ENCODE measurements at places on chromosomes 12 and 14.

- DNase-seq, result no peak
These were observed 415.4 kb downstream of the RAD51B start for GRCh38 chr14:68235011-68235410.

- DNase-seq, result no peak
These were observed 111.7 kb downstream of the SLC25A21 start for GRCh38 chr14:37060496-37061260.

GRCh38 chr12:98344046-98344930 is 171.1 kb upstream of the TMPO start:
- no peak for DNase-seq

GRCh38 chr14:55136241-55136640 is 7.2 kb downstream of the LGALS3 start:
- DNase-seq, result no peak

GRCh38 chr12:109052097-109052413 is 321 bp upstream of the USP30 start:
- DNase-seq, result no peak

DNA sequence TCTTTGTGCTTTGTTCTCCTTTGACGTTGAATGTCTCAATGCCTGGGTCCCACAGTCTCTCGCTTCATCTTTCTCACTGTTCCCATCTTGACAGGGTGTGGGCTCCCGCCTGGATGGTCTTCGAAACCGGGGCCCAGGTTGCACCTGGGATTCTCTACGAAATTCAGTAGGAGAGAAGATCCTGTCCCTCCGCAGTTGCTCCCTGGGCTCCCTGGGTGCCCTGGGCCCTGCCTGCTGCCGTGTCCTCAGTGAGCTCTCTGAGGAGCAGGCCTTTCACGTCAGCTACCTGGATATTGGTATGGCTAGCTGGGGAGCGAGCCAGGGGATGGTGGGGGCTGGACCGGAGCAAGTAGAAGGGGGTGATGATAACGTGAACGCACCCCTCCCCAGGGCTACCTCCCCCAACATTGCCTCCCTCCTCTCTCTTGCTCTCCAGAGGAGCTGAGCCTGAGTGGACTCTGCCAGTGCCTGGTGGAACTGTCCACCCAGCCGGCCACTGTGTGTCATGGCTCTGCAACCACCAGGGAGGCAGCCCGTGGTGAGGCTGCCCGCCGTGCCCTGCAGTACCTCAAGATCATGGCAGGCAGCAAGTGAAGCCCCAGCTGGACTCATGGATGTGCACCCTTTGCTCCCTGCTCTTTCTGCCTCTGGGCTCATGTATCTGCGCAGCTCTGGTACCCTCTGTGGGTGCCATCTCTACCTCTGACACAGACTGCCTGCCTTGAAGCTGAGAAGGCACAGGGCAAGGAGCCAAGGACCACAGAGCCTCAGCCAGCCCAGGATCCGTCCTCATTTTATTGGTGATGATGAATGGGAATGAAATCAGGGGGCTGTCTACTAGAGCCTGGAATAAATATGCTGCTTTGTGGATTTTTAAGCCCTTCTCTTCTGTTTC is 1.5 kb downstream of the NPFF start:
- no peak for DNase-seq

DNA sequence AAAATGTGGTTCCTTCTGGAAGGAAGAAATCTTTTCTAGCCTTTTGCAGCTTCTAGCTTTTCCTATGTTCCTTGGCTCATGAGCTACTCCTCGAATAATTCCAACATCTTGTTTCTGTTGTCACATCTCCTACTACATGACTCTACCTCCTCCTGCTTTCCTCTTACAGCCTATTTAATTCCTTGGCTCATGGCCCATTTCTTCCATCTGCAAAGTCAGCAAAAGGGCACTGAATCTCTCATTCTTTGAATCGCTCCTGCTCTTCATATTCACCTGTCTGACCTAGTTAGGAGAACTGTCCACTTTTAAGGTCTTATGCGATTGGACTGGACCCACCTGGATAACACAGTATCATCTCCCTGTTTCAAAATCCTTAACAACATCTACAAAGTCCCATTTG is 15.8 kb downstream of the PRKD1 start:
- DNase-seq, result no peak

DNA sequence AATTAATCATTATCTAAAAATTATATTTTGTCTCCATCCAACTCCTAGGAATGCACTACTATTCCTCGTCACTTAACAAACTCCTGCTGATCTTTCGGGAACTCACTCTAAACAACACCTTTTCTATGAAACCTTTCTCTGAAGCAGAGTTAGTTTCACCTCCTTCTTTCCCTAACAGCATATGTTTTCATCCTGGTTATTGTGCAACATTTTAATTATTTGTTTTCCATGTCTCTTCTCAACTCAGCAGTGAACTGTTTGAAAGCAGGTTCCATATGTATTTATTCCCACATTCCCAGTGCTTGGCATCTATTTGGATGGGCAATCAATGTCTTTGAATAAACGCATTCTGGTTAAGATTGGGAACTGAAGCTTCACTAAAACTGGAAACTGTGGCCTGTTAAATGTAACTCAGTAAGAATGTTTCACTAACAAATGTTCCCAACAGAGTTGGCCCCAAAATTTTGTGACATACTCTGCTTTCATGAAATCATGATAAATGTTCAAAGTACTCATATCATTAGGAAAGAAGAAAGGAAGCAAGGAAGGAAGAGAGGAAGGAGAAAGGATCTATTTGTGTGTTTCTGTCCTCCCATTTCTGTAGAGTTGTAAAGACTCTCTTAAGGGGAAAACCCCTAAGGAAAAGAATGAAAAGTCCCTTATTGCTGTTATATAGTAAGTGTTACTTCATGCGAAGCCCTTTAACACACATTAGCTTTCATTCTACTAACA is 13.9 kb upstream of the LGR5 start:
- DNase-seq, result no peak

- DNase-seq, result no peak
These were observed 39.2 kb downstream of the CDK17 start for GRCh38 chr12:96361074-96361473.

DNA sequence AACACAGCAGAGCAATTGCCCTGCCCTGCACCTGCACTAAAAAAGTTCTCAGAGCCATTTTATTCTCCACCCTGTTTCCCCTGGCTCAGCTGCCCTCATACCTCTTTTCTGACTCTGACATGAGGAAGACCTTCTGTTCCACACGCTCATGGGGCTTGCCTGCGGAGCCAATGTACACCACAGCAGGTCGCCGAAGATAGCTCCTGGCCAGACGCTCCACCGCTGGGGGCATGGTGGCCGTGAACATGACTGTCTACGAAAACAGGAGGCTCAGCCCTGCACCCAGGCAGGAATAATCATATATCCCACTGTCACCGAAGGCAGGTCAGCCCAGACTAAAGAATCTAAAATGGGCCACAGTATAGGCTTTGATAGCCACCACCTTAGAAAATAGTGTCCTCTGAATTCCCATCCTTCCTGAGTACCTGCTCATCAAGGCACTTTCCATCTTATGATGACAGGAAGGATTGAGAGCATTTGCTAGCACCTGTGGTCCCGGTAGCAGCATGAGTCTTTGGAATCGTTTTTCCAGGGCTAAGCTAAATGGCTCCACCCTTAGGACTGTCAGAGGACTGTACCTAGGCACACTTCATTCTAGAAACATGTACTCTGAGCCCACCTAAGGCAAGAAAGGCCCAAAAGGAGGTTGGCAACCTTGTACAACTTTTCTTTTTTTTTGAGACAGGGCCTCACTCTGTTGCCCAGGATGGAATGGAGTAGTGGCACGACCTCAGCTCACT is 14.2 kb downstream of the CACNB3 start:
- no peak for DNase-seq

DNA sequence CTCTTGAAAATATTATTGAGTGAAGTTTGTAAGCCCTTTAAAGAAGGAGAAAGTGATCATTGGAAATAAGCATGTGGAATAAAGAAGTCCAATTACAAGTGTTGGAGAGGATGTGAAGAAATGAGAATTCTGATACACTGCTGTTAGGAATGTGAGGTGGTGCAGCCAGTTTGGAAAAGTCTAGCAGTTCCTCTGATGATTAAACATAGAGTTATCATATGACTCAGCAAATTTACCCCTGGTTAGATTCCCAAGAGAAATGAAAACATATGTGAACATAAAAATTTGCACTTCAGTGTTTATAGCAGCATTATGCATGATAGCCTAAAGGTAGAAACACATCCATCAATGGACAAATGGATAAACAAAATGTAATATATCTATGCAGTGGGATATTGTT is 319.9 kb downstream of the AEBP2 start:
- no peak for DNase-seq

GRCh38 chr12:2583091-2583497 is 211.7 kb upstream of the FKBP4 start:
- no peak for DNase-seq

GRCh38 chr12:38689704-38690103 is 215.7 kb downstream of the CPNE8 start:
- DNase-seq, result no peak

DNA sequence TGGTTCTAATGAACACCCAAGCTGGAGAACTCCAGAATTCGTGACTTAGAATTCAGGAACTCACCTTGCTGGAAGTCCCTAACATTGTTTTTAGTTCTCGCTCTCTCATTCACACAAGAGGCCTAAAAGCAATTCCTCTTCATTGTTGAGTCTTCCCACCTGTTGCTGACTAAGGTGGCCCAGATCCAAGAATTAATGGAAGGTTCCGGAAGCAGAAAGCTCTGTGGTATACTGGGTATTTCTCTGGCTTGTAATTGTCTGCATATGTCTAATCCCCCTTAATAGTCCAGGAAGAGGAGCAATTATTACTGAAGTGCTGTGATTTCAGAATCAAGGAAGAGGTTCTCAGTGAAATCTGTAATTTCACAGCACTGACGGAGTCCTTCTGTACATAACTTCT is 31.4 kb downstream of the TMEM233 start:
- DNase-seq, result peak; percentile 7

DNA sequence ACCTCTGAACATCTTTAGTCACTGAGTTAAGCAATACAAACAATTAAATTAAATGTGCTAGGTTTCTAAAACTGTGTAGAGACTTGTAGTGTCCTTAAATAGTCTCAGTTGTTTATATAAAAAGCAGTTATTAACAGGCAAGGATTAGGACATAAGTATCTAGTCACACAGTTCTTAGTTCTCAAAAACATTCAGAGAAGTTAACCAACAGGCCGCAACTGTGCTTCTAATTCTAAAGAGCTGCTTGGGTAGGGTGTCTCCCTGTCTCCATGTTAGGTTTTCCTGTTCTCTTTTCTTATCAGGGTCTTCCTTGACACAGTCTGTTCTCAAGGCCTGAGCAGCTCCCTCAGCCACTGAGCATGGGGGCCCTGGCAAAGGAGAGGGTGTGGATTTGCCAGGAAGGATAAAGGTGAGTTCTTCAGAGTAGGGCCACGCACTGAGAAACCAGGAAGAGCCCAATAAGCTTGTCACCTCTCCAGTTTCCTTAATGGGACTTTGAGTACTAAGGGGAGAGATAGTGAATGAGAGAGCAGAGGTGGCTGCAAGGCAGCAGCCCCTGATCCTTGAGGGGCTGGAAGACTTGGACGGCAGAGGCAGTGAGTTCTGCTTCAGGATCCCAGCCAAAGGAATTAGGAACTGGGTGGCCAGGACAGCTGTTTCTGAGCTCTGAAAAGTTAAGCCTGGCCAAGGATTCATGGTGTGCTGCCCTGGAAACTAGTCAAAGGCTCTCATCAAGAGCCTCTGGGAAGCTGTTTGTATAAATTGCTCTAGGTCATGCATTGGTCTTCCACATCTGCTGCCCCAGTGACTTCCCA is 177.3 kb downstream of the MYRFL start:
- no peak for DNase-seq

DNA sequence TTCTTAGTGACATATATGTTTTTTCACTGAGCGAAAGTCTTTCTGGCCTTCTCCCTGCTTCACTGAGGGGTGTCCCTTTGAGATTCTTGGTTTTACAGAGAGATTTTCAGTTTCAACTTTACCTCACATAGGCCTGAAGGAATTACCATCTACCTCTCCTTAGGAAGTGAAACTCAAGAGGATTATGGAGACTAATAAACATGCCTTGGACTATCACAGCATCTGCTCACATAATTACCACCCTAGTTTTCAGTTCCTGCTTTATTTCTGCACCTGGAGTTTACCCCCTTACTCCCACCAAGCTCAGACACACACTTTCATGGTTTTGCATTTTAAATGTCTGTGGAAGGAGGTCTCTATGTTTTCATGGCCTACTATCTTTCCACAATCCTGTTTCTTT is 118.3 kb upstream of the SCAF11 start:
- DNase-seq, result no peak

DNA sequence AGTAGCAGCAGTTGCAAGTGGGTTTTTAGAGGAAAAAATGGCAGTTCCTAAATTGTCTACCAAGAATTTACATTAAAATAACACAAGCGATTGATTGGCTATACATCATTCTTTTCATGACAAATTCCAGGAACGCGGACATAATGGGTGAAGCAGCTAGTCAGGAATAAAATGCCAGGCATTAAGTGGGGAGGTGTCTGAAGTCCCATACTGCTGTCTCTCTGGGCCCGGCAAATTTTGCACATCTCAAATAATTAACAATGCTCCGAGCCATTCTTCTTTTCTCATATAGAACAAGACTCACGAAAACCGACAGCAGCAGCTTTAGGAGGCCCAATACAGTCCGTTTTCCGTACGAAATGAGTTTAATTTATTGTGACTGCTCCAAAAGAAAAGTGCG is 696 bp downstream of the RPL36AL start:
- DNase-seq, result no peak

DNA sequence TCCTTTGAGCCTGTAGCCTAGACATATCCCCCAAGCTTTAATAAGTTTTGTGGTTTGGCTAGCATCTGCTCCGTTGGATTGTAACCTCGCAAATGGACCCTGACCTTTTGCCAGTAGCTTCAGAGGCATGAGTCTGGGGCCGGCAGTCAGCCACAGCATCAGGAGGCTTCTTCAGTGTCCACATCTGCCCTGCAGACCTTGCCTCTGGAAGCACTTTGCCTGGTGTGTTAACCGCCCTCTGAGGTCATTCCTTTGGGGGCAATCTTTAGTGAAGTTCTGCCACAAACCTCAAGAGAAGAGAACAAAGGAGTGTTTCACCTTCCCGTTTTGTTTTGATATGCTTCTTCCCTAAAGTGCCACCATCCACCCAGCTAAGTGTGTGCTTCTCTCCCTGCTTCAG is 71.4 kb downstream of the GNS start:
- no peak for DNase-seq

DNA sequence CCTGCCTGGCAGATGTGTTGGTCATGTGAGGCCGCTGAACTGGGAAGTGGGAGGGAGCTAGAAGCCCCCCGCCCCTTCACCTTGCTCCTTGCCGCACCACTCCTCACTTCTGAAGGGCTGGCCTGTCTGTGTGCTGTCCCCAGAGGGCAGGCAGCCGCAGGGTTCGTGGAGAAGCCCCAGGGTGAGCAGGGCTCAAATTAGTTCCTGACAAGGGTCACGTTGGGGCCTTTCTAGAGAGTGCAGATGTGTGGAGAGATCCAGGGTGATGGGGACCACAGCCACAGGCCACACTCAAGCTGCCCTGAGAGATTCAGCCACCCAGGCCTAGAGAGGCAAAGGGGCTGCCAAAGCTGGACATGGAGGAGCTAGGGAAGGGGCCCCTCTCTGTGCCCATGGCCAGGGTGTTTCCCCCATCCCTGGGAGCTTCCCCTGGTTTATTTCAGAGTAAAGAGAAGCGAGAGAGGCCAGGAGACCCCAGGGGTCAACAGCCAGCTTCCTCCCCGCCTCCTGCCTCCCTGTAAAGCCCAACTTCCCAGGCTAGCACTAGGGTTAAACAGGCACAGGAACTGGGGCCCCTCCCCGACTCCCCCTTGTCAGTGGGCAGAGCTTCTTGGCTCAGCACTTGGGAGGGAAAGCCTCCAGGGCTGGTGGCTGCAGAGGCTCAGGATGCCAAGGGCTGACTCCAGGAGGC is 16.2 kb downstream of the SLC25A29 start:
- DNase-seq, result no peak

Measured in NCI-H1417 treated with DMSO at 0.1 percent for 48 hours (cell line).